ENCODE measurements at places on chromosomes 11 and 22.

- DNase-seq, result no peak
These were observed 281.9 kb downstream of the CADM1 start for GRCh38 chr11:115222218-115222862.

DNA sequence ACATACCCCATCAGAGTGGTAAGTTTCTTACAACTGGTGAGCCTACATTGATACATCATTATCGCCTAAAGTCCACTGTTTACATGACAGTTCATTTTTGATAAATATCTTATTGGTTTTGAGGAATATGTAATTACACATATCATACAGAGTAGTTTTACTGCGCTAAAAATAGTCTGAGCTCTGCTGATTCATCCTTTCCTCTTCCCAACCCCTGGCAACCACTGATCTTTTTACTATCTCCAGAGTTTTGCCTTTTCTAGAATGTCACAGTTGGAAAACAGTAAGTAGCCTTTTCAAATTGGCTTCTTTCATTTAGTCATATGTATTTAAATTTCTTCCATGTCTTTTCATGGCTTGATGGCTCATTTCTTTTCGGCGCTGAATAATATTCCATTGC lies 112.8 kb downstream of the LARGE1 start:
- no peak for DNase-seq

- no peak for DNase-seq
These were observed 54.6 kb downstream of the MN1 start for GRCh38 chr22:27746918-27747317.

DNA sequence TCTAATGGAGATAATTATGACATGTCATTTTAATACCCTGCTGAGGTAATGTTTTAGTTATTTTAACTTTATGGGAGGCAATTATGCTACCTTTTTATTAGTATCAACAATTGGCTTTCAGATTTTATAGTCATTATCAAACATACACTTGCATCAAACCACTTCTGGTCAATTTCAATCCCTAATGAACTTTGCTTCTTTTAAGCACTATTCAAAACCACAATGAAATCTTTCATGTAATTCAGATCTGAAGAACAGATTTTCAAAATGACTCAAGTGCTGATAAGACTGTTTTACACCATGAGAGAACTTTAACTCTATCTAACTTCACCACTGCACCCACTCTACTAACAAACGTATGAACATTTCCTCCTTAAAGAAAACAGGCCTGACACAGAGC lies 25.9 kb upstream of the CCDC34 start:
- no peak for DNase-seq

GRCh38 chr11:95095858-95096587 lies 6.4 kb downstream of the ENDOD1 start:
- DNase-seq, result no peak

DNA sequence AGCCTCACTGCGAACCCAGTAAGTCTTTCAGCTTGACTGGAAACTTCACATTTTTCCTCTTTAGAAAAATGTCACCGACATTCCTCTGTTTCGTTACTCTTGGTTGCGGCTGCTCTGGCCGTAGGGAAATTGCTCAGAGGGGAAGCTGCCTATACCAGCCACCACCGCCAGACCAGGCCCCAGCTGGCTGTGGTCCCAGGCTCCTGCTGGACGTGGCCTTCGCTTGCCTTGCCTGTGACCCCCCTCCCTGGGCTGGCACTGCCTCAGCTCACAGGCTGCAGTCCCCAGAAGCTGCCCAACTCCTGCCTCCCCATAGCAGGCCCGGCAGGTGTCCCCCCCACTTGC lies 197.8 kb downstream of the MN1 start:
- no peak for DNase-seq

DNA sequence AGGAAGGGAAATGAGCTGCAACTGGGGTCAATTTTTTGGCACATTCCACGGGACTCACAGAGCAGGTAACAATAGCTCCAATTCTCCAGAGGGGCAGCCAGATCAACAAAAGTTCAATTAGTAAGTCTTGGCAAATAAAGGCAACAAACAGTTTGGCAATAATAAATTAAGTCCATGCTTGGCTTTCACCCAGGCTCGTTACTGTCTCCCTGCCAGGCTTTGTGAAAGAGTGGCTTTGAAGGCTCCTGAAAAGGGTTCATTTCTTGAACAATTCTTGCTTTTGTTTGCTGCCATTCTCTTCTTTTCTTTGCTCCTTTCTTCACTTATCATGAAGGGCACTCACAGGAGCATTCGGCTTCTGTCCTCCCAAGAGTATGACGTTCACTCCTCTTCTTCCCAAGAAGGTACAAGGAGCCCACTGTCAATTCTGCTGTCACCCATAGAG lies 123.3 kb downstream of the APIP start:
- no peak for DNase-seq

DNA sequence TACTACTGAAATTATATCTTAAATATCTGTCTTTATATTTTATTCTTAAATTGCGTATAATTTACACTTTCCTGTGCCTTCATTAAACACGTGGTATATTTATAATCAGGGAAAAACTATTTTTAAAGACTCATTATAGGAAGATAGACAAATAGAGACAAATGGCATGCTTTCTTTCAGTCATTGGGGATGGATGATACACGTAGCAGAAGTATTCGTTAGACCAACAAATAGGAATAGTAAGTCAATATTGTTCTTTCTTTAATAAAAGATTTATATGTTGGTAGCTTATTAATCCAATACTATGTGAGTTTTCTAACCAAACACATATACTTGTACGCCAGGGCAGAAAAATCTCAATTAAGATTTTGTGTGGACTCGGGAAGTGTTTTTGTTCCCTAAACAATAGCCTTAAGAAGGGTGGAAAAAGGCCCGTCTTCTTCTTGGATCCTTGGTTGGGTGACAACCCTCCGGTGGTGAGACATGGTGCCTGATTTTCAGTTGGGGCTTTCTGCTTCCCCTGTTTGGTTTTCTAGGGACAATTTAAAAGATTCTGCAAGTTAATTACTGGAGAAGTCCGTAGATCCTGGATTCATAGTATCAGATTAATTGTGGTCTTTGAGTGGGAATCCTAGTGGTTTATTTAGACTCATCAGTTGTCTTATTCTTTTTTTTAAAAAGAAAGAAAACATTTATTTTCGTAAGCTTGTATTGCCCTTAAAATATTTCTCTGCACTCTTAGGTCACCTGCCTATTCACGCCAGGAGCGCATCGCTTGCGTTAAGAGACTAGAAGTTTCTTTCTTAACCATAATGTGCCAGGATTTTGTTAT lies 83.5 kb upstream of the WNT7B start:
- DNase-seq, result no peak

GRCh38 chr11:76282811-76283595 lies 76.7 kb upstream of the WNT11 start:
- DNase-seq, result no peak

Data from effector CD4-positive, alpha-beta T cell (primary cell).